NCI-H1436 (cell line): ENCODE measurements at places on chromosomes 6 and 20.

- DNase-seq = no peak
Observed at GRCh38 chr20:15951658-15952057, 621.6 kb downstream of the KIF16B start.

GRCh38 chr6:3471286-3471685, 14.4 kb upstream of the SLC22A23 start:
- DNase-seq = no peak

DNA sequence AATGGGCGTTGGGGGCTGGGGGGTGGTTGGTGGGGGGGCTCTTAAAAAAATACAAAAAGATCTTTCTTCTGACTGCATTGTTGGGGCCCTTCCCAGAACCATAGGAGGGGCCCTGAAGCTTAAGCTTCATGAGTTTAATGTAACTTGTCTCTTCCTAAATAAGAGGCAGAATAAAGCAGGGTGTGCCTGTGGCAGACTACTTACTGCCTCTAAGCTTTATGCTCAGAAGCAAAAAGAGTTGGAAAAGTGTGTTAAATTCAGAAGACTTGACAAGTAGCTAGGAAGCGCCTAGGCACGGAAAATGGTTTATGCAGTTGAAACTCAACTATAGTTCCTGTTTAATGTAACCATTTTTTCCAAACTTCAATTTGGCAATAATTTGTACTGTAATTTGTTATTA, 44.5 kb downstream of the TIAM2 start:
- DNase-seq = no peak

DNA sequence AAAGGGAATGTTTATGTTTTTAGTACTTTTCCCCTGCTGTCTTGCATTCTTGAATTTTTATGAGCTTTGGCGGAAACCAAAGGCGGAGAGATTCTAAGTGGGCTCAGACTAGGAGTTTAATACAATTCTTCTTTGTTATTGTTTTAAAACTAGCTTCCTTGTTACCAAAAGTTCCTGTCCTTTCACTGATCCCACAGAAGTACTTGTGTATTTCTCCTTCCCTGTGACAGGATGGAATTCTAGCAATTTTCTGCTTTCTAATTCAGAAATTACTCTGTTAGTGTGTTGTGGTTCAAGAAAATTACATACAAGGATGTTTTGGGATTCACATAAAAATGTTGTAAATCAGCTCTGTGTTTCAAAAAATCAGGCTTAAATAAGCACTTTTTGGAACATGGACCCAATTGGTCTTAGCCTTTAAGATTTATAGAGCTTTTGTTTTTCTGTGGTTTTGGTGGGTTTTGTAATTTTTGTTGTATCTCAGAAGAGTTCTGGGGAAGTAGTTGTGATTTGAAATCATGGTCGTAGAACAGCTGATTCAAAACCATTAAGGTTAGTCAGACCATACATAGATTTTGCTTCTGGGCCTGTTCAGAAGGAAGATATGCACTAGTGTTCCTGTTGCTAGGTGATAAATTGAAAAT, 17.6 kb upstream of the CTAGE9 start:
- DNase-seq = no peak

DNA sequence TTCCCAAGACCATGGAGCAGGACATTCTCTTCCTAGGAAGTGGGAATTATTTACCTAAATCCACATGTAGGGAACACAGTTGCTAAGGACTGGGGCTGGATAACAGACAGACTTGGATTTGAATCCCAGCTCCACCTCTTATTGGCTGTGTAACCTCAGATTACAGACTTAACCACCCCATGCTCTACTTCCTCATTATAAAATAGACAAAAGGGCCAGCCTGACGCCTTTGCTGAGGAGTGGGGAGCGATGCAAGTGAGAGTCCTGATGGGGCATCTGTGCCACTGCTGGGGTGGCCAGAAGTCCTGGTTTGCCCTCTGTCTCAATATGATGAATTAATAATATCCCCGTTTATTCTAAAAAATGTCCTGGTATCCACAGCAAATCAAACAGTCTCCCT, 46.8 kb downstream of the SPATA2 start:
- DNase-seq = no peak

DNA sequence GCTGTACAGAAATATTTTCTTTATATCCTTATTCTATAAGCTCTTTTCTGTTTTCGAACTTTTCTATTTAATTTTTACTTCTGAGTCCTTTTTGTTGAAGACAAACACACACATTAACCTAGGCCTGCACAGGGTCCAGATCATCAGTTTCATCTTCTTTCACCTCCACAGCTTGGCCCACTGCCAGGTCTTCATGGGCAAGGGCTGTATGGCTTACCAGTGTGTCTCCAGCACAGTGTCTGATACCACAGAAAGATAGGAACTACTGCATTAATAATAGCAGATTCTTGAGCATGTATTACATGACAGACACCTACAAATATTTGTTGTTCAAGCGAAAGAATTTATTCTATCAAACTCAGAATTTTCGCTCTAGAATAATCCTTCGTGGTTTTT, 24.4 kb downstream of the QKI start:
- peak; percentile 11 for DNase-seq

GRCh38 chr6:157563611-157564284, 182.8 kb downstream of the ZDHHC14 start:
- no peak for DNase-seq

- no peak for DNase-seq
Observed at GRCh38 chr6:45432977-45433376, 55.2 kb upstream of the SUPT3H start.

DNA sequence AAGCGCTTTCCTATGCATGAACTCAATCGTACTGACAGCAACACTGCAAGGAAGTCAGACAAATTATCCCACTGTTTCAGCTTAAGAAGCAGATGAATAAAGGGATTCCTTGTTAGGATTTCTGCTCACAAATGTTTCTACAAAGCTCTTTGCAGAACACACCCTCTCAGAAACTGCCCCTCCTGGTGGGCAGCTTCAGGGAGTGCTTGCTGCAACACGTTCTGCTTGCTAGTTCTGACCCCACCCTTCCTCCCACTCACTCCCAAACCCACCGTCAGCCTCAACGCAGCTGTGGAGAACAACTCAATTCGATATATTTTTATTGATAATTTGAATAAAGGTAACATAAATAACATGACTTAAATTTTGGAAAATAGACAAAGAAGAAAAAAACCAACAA, 250.8 kb upstream of the PRDM1 start:
- peak; percentile 12 for DNase-seq

GRCh38 chr6:80336911-80337310, 230.4 kb downstream of the BCKDHB start:
- no peak for DNase-seq

DNA sequence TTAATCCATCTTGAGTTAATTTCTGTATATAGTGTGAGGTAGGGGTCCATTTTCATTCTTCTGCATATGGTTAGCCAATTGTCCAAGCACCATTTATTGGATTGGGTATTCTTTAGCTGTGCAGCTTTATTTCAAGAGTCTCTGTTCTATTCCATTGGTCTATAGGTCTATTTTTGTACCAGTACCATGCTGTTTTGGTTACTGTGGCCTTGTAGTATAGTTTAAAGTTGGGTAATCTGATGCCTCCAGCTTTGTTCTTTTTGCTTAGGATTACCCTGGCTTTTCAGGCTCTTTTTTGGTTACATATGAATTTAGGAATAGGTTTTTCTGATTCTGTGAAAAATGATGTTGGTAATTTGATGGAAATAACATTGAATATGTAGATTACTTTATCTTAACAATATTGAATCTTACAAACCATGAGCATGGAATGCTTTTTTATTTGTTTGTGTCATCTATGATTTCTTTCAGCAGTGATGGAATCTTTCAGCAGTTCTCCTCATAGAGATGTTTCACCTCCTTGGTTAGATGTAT, 47.0 kb downstream of the TNFAIP3 start:
- DNase-seq = no peak

GRCh38 chr20:4873396-4873795, 127.9 kb downstream of the SLC23A2 start:
- DNase-seq = no peak

GRCh38 chr20:11813106-11813890, 104.4 kb upstream of the BTBD3 start:
- DNase-seq = no peak

GRCh38 chr6:126010040-126010439, 23.7 kb downstream of the TRMT11 start:
- no peak for DNase-seq

- no peak for DNase-seq
Observed at GRCh38 chr6:35879151-35879550, 41.7 kb downstream of the SRPK1 start.
